ENCODE measurements at places on chromosomes 2 and 18. TPM values are rescaled to one million over a fixed set of nuclear protein-coding genes. Genes with fewer than 3 reads are reported as not detected.

Gene ATRAID
- 140 TPM for total RNA-seq

Gene NCKAP1
- 206 TPM for total RNA-seq

Gene COQ10B
- total RNA-seq: 54.2 TPM

Gene DSG2
- total RNA-seq: 22.2 TPM

Gene IGFBP2
- total RNA-seq: 136 TPM

Gene CFAP221
- not detected for total RNA-seq

Gene MEP1B
- not detected for total RNA-seq

Gene STEAP3
- 23.6 TPM for total RNA-seq

Gene AGXT
- total RNA-seq: under 0.01 TPM

Gene CPSF3
- 110 TPM for total RNA-seq

Gene CHST10
- 11.0 TPM for total RNA-seq

Gene SPRED2
- 9.3 TPM for total RNA-seq

Gene WIPF1
- total RNA-seq: 10.5 TPM

Gene PROM2
- total RNA-seq: 0.25 TPM

Gene MXD1
- 12.2 TPM for total RNA-seq

Gene TMEM178A
- 1.4 TPM for total RNA-seq

Gene UGT1A3
- not detected for total RNA-seq
